Stimulated activated CD4-positive, alpha-beta T cell treated with anti-CD3 and anti-CD28 coated beads, Interleukin-4, amount 100 ng/mL, for 24 hours (primary cell): ENCODE measurements at places on chromosomes 3 and 15.

DNA sequence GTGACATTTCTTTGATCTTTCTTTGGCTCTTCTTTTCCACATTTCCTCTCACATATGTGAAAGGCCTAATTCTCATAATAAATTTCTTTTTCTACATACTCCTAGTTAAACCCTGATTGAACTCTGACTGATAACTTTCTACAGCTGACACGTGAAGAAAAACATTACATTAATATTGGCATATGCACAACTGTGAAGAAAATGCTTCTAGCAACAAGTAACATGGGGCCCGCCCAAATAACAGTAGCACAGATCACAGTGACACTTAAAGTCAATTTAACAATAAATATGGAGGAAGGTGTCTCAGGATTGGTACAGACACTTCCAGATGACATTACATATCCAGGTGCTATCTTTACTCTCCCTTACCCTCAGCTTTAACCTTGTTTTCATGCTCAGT is 317.6 kb upstream of the ZNF385D start:
- no peak for DNase-seq

DNA sequence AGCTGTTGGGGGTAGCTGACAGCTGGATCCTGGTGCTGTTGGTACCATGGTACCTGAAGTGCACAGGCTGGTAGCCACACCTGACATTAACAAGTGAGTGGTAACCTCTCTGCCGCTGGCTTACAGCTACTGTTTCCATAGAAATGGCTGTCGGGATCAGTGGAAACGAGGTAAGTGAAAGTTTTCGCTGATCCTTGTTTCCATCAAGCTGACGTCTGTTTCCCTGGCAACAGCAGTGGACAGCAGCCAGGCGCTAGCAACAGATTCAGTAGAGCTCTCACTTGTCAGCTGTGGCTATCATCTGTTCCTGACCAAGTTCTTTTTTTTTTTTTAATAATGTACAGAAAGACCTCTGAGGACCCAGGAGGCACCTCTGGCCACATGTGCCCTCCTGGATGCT is 166.2 kb downstream of the CHDH start:
- DNase-seq = no peak

DNA sequence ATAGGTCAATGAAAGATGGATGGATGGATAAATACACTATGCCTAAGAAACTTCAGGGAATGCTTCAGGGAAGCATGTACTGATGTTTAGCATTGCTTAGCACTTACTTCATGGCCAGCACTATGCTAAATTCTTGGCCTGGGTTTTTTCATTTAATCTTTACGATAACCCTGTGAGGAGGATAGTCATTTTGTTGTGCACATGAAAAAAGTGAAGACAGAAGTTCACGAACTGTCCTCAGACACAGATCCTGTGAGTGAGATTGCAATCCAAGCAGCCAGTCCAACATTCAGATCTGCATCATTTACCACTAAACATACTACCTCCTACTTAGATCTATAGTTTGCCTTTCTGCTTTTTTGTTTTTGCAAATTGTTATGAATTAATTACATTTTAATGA is 510.8 kb upstream of the AGTR1 start:
- DNase-seq = no peak

- no peak for DNase-seq
Measured at GRCh38 chr3:167289435-167289834, 90.7 kb downstream of the ZBBX start.
